NCI-H1092 (cell line): ENCODE measurements at places on chromosomes 6 and 20.

GRCh38 chr6:40894962-40895799, 143.8 kb downstream of the UNC5CL start:
- DNase-seq: no peak

- DNase-seq: no peak
Measured at GRCh38 chr6:70557998-70558397, 8.7 kb upstream of the SDHAF4 start.

- no peak for DNase-seq
Measured at GRCh38 chr6:75089921-75090320, 115.9 kb downstream of the COL12A1 start.

DNA sequence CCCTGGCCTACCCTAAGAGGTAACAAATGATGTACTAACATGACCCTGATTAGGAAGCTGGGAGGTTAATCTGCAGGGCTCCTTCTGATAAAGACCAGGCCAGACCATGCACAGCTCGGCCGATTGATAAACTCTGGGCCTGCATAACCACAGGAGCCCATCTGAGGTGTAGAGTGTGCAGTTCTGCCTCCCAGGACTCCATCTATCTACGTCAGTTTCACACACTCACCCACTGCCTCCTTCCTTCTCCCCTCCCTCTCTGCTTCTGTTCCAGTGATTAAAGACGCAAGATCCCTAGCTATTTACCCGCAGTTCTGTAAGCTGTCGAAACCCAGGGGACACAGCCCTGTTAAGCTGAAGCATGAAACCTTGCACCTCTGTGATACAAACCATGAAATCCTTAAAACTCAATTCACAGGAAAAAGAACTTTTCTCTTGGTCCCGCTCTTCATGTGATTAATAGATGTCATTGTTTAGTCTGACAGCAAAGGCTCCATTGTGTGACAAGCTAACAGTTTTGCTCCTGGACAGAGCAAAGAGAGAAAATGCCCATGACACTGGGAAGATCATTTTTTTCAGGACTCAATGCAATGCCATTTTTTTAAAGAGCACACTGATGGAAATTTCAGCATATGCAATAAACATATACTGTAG, 470.6 kb downstream of the MAFB start:
- no peak for DNase-seq

- DNase-seq: no peak
Measured at GRCh38 chr6:18371010-18371409, 16.1 kb upstream of the RNF144B start.

DNA sequence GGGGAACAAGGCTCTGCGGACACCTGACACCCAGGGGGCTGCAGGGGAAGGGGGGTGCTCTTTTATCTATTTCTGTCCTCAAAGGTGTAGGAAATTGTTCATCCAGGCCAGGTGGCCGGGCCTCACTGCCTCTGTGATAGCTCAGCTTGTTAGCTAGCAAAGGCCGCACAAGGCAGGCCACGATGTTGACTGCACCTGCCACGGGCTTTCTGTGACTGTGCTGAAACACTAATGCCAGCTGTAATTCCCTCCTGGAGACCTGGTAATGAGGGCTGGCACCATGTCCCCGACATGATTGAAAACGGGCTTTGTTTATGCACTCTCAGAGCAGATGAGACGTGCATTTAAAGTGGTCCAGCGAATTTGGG, 61.4 kb upstream of the APCDD1L start:
- DNase-seq: peak; percentile 67

DNA sequence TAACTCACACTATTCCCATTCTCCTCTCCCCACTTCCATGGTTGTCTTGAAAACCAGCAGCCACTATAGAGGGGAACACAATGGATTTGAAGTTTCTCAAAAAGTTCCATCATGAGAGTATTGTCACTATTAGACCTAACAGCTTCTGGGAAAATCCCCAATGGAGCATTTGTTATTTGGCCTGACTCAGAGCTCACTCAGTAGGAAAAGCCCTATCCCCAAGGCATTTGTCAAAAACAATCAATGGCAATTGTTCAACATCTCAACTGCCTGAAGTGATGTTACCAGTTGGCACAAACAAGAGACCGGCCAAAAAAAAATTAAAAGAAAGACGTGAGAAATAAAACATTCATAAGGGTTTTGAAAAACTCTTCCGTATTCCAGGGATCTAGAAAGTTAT, 98.8 kb downstream of the MYLK4 start:
- DNase-seq: no peak

DNA sequence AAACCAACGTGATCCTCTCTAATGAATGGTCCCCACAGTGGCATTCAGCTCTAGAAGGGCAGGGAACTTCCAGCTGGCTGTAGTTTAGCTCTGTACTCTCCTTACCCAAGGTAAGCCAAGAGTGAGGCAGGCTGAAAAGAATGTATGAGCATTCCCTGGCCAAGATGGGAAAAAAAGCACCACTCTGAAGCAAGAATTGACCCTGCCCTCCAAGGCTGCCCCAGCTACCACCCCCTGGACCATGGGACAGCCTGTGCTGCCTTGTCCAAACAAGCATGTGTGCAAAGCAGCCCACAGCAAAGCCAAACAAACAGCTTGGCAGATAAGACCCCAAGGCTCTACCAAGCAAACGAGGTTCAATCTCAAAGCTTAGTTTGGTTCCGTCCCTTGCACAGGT, 73.9 kb downstream of the GFOD1 start:
- no peak for DNase-seq
